Mesothelial cell of epicardium (in vitro differentiated cells): ENCODE measurements at places on chromosomes 5 and 9.

DNA sequence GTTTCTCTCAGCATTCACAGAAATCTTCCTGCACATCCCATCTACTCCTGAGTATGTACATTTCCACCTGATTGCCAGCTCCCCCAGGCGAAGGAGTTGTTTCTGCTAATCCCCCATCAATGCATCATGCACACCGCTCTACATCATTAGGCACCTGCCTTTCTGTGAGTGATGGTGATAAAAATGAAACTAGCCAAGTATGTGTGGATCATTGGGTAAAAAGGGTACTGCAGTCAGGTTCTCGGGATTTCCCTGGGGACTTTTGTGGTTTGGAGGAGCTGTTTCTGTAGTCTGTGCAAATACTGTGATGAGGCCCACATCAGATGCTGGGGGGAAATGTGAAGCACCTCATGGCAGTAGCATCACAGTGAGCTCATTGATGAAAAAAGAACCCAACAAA is 30.4 kb downstream of the CAMK4 start:
- no peak for DNase-seq

DNA sequence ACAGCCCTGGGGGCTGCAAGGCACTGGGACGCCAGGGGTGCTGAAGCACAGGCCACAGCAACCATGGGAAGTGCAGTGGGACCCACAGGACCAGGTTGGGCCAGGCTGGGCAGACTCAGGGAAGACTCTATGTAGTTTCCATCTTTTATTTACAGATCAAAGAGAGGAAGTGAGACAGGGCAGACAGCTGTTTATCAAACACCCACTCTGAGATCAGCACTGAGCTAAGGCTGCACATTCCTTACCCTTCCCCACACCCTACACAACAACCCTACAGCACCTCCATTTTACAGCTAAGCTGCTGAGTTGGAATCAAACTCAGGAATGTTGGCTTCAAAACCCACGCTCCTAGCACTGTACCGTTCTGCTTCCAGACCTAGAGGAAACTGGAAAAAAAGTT is 19.8 kb downstream of the BARHL1 start:
- no peak for DNase-seq

- DNase-seq, result no peak
Observed at GRCh38 chr5:171712616-171713015, 73.0 kb upstream of the SMIM23 start.

GRCh38 chr5:111755942-111756381 is 1.0 kb downstream of the NREP start:
- no peak for DNase-seq

- no peak for DNase-seq
Observed at GRCh38 chr9:82313697-82314096, 325.1 kb downstream of the SPATA31D1 start.

DNA sequence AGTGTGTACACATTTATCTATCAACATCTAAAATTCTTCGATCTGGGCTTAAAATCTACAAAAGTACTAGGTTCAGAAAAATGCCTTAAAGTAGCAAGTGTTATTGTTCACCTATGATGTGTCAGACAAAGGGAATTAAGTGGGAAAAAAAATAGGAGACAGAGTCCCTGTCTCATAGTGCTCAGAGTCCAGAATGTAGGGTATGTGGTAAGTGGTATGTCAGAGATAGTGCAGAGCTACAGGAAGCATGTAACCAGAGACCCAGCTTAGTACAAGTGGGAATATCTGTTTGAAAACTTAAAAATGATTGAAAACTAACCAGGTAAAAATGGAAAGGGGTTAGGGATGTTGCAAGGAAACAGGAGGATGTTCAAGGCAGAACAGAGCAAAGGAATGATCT is 482.8 kb downstream of the ELAVL2 start:
- DNase-seq, result no peak

DNA sequence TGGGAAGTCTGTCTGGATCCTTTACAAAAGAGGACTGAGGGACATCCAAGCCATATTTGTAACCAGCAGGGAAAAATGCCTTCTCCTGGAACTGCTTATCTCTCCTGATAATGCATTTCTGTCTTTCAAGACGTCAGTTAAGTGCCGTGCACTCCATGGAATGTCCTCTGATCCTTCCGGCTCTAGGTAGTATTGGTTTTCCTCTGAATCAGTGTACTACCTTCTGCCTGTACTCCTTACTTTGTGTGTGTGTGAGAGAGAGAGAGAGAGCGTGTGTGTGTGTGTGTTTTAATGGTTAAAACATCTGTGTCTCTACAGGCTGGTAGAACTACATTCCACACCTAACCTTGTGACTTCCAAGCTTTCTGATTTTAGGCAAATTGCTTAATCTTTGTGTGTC is 89.9 kb downstream of the PIP5K1B start:
- DNase-seq, result no peak

DNA sequence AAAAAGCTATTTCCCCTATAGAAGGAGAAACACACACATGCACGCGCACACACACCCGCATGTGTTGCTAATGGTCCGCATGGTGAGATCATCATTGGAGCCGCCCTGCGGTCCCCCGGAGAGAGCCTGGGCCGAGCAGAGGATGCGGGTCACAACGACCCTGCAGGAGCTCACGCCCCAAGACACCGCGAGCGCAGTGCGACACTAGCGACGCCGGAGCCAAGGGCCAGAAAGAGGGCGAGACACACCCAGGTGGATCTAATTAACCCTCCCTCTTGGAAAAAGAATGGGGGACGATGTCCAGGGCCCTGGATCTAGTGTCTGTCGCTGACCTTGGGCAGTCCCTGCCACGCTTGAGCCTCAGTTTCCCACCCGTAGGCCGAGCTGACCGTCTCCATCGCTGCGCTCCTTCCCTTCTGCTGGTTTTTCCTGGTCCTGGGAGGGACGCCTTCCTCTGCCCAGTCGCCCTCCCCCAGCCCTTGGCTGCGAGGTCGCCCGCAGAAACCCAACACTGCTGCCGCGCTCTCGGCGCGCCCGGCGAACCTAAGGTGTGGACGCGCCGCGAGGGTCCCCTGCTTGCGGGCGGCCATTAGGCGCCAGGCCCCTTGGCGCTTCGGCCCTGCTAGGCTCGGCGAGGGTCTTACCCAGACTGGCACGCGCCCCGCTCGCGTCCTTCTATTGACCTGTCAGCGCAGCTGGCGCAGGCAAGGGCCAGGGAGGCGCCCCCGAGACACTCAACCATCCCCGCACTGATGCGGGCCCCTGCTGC is 47.5 kb upstream of the RNF20 start:
- DNase-seq, result no peak

- DNase-seq, result no peak
Observed at GRCh38 chr9:132127888-132128534, 33.8 kb upstream of the NTNG2 start.

DNA sequence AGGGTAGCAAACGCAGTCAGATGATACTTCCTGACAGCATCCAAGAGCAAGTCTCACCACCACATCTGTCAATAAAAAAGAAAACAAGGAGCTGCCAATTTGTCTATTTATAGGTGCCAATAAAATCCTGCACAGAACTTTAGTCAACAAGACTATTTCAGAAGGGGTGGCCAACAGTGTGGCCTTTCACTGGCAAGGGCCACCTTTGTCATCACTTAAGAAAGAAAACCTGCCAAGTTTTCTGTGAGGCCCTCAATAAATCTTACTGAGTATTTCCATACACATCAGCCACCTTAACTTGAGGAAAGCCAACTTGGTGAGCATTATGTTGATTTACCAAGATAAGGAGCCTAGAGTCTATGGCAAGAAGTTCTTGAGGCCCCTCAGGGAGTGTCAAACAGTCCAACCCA is 312.3 kb downstream of the ENC1 start:
- DNase-seq, result no peak

- DNase-seq, result no peak
Observed at GRCh38 chr9:104177003-104177611, 83.0 kb downstream of the SMC2 start.
